Tongue (tissue), 3 donors: ENCODE measurements at places on chromosomes 12 and 14. TPM values are rescaled to one million over a fixed set of nuclear protein-coding genes. Genes with fewer than 3 reads are reported as not detected.

ANKRD33 gene
- total RNA-seq: not detected

KRT75 gene
- 0.21 TPM for total RNA-seq

SYNDIG1L gene
- not detected for total RNA-seq

NPAS3 gene
- 4.4 TPM for total RNA-seq

C14orf39 gene
- 1.6 TPM for total RNA-seq

CISTR gene
- not detected for total RNA-seq

ITPR2 gene
- 31.4 TPM for total RNA-seq

ACVRL1 gene
- 82.7 TPM for total RNA-seq

ALDH1L2 gene
- total RNA-seq: 11.9 TPM

EMP1 gene
- 226 TPM for total RNA-seq

TAMALIN gene
- total RNA-seq: 25.5 TPM
